ENCODE measurements at places on chromosomes 16 and 17. TPM values are rescaled to one million over a fixed set of nuclear protein-coding genes. Genes with fewer than 3 reads are reported as not detected.

DLX3 gene
- total RNA-seq, result not detected

MYO18A gene
- total RNA-seq, result 158 TPM

CFAP97D1 gene
- total RNA-seq, result not detected

SCRN2 gene
- total RNA-seq, result 51.9 TPM

WDR59 gene
- total RNA-seq, result 20.1 TPM

TMIGD1 gene
- total RNA-seq, result not detected

CCL4 gene
- not detected for total RNA-seq

TBX21 gene
- total RNA-seq, result 0.15 TPM

KLHL10 gene
- 0.29 TPM for total RNA-seq

TPSAB1 gene
- total RNA-seq, result not detected

PPP1R27 gene
- not detected for total RNA-seq

ZFHX3 gene
- total RNA-seq, result 10.6 TPM

ABCA6 gene
- 37.1 TPM for total RNA-seq

CACNG3 gene
- total RNA-seq, result not detected

G6PC1 gene
- not detected for total RNA-seq

CNGB1 gene
- not detected for total RNA-seq

CDH13 gene
- total RNA-seq, result 11.6 TPM

CDH3 gene
- 0.17 TPM for total RNA-seq

PYY gene
- total RNA-seq, result not detected

CLEC19A gene
- total RNA-seq, result not detected

C16orf74 gene
- 7.3 TPM for total RNA-seq

DNAI2 gene
- total RNA-seq, result not detected

TRIM16 gene
- 55.1 TPM for total RNA-seq

ABCC11 gene
- 0.44 TPM for total RNA-seq

PPL gene
- 51.5 TPM for total RNA-seq

DGKE gene
- 5.2 TPM for total RNA-seq

Measured in smooth muscle cell of trachea (primary cell).